ENCODE measurements at places on chromosomes 7 and 10.

- no peak for DNase-seq
These were observed 659 bp downstream of the FIGNL1 start for GRCh38 chr7:50449501-50449880.

- no peak for DNase-seq
These were observed 472.8 kb upstream of the FZD8 start for GRCh38 chr10:36114913-36115312.

DNA sequence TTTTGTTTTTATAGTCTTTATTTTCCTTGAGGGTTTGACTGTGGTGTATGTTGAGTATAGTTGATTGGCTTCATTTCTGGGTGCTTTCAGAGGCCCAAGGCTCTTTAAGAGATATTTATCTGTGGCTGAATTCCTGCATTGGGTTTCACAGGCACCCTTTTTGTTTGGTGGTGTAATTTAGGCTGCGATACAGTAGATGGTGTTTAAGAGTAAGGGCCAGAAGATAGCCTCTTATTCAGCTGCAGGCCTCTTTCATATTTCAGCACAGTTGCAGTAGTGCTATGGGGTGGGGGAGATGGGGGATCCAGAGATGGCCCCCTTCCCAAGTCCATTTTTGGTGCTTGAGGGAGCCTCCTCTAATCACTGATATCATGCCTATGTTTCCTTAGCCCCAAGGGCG is 69.7 kb downstream of the MGAM2 start:
- no peak for DNase-seq

GRCh38 chr7:601036-601594 is 81.5 kb upstream of the PDGFA start:
- no peak for DNase-seq

- no peak for DNase-seq
These were observed 311.9 kb upstream of the GNAI1 start for GRCh38 chr7:79822620-79823240.

DNA sequence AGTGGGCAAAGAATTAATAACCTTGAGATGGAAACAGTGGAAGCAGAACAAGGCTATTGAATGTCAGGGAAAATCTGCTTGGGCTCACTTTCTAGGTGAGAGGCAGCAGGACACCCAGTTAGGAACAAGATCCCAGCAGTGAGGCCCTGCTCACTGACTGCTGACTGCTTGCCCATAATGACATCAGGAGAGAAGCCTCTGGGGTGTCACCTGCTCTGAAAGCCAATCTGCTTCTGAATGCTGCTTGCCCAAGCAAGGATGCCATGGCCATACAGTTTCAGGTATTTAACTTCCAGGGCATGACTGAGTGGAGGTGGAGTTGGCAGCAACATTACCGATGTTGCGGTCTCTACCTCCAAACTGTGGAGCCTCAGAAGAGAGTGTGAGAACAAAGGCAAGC is 11.7 kb upstream of the WAPL start:
- DNase-seq = no peak

DNA sequence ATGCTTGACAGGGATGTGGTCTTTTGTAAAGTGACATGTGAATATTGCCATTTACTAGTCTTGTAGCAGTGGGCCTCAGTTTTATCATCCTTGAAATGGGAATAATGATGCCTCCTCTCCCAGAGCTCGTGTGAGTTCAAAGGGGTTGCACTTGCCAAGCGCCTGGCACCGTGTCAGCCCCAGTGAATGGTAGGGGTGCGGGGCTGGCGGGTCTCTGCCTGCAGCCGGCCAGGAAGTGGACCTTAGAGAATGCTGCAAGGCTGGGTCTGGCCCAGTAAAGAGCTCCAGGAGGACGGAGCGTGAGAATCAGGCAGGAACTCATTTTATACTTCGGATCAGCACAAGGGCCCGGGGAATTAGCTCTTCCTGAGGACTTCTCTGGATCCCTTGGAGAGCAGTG is 524.4 kb upstream of the FOXK1 start:
- DNase-seq = no peak

- no peak for DNase-seq
These were observed 164.6 kb downstream of the AUTS2 start for GRCh38 chr7:69762821-69763352.

GRCh38 chr7:87420173-87420572 is 55.3 kb downstream of the ABCB4 start:
- no peak for DNase-seq

GRCh38 chr10:96255549-96256333 is 15.6 kb downstream of the BLNK start:
- DNase-seq = no peak

GRCh38 chr7:24732646-24733413 is 24.4 kb downstream of the GSDME start:
- DNase-seq = no peak

- no peak for DNase-seq
These were observed 117.9 kb downstream of the NPY start for GRCh38 chr7:24401628-24402593.

DNA sequence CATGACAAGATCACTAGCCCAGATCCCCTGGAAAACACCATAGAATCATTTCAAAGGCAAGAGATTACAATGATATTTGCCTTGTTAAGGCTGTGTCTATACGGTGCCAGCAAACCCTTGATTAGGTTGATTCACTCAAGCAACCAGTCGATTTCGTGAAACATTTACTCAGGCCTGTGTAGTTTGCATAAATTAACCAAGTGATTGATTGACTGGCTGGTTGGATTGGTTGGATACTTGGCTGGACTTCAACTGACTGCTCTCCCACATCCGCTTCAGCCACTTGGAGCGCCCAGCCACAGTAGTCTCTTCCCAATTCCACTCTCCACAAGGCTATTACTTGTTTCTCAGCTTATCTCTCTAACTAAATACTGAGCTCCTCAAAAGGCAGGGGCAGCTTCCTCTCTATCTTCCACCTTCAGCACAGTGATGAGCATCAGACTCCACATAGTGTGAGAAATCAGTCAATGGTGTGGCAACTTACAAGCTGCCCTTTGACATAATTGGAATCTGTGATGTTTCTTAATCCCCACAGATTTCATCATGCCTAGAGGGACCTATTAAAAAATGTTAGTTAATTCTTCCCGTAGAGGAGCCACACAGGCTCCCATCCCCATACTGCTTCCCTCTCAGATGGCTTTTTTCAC is 217.4 kb downstream of the GRM8 start:
- no peak for DNase-seq

DNA sequence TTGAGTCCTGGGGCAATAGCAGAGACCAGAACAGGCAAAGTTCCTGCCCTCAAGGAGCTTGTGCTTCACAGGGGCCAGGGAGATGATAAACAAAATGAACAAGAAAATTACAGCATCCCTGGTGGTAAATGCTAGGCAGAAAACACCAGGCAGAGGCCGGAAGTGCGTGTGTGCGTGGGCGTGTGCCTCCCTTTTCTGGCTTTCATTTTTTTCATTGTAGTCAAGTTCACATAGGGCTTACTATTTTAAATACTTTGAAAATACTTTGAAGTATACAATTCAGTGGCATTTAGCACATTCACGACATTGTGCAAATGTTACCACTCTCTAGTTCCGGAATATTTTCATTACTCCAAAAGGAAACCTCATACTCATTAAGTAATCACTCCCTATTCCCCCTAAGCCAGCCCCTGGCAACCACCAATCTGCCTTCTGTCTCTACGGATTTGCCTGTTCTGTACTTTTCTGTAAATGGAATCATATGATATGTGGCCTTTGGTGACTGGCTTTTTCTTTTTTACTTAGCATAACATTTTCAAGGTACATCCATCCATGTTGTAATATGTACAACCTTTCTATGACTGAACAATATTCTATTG is 88.1 kb upstream of the PDCD4 start:
- peak; percentile 44 for DNase-seq

DNA sequence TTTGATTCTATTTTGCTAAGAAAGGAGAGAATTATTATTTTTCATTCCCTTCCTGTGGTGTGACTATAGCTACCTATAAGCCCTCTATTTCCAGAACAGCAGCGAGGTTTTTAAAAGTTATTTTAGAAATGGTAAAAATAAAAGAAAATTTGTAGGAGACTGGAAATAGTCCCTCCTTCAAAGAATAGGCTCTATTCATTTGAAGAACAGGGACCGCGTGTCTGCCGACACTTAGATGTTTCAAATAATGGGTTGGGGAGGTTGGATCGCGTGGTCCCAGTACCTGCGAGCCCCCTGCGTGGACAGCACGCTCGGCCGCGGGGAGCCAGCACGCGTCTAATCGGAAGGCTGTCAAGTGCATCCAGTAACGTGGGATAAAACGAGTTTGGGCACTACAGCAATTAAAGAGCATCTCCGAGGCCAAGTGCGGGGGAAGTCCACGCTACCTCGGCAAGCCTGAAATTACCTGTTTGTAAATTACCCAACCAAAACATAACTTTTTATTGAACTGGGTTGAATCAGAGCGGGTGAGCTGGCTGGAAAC is 1.0 kb downstream of the CACNA2D1 start:
- no peak for DNase-seq

DNA sequence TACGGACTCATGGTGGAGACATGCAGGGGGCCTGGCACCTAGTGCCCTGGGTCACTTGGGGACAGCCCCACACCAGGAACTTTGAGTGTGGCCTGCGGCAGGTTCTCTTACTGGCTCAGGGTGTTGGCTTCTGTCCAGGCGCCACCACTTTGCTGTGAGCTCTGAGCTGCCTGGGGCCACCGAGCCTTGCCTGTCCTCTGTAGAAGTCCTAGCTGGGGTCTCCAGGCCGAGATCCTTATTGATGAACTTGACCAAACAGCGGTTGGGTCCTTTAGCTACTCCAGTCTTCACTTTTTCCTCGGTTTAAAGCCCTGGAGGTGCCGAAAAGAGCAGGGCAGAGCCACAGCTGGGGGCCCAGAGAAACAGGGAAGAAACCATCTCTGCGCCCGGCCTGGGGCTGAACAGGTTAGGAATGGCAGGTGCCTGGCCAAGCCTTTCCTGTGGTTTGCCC is 41.3 kb downstream of the ZNF467 start:
- no peak for DNase-seq

GRCh38 chr10:21135023-21135931 is 238.2 kb upstream of the NEBL start:
- no peak for DNase-seq

GRCh38 chr10:104028823-104029520 is 56.7 kb downstream of the COL17A1 start:
- DNase-seq = no peak

DNA sequence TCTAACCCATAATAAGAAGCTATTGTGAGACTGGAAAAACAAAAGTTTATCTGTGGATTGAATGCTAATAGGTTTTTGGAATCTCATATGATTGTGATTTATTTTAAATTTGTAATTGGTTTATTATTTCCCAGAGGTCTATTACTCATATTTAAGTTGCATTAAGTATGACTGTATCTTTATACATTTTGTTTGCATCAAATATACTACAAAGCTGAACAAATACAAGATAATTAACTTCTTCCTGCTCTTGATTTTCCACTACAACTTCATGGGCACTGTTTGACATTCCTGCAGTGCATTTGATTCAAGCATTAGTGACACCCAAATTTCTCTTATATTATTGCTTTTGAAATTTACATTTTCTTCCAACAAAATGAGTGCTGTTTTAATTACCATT is 303.8 kb upstream of the LRRTM3 start:
- no peak for DNase-seq

GRCh38 chr7:102864958-102865357 is 47.8 kb upstream of the LRRC17 start:
- DNase-seq = no peak

GRCh38 chr7:17814058-17814457 is 126.2 kb downstream of the SNX13 start:
- no peak for DNase-seq

DNA sequence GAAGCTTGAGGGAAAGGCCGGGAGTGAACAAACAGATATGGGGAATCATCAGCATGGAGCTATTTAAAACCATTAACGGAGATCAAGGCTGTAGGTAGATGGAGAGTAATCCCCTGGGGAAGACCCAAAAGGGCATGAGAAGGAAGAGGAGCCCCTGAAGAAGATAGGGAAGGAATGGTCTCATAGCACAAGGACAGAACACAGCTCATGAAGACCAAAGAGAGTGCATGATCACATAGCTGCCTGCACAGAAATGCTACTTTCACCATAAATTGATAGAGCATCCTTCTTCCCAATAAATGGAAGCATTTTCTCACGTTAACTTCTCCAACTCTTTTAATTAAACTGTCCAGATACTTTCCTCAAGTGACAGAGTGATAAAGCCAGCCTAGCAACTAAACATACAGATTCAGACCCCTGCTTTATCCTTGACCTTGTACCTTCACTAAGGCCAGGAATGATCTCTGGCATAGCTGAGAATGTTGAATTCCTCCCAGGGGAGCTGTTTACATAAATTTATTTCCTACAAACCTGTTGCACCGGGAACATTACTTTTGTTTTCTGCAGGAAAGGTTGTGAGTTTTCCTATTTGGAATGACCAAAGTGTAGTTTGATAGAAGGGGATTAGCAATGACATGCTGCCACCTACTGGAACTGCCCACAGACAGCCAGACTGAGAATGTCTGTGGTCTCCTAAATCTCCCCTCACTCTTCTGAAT is 110.8 kb upstream of the LRGUK start:
- DNase-seq = no peak

- no peak for DNase-seq
These were observed 33.4 kb downstream of the ADAP1 start for GRCh38 chr7:921071-921461.

DNA sequence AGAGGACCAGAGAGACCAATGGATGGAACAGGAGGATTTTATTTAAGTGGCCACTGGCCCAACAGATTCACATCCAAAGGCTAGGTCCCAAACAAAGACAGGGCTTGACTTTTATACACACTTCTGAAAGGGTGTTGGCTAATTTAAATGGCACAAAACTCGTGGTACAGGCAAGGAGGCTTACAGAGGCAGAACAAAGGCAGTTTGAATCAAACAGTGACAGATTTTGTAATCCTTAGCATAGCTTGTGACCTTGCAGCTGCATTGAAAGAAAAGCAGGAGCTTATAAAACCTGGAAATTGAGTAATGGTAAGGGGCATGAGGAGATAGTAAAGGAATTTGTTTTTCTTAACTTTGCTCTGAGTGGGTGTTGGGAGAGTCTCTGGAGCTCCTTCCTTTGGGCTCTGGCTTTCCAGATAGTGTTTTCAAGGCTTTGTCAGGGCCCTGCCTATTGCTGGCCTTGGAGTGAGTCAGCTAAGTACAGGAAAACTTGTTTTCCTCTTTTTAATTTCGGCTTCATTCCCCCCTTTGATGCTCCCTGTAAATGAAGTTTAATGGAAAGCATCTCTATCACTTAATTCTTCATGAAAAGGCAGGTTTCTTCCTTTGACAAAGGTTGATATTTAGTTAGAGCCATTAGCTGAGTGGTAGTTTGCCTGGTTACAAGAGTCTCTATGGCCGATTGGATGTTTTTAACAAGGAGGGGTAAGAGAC is 96.9 kb downstream of the TRIM24 start:
- no peak for DNase-seq

GRCh38 chr7:101239191-101239950 is 1.8 kb upstream of the CLDN15 start:
- no peak for DNase-seq

DNA sequence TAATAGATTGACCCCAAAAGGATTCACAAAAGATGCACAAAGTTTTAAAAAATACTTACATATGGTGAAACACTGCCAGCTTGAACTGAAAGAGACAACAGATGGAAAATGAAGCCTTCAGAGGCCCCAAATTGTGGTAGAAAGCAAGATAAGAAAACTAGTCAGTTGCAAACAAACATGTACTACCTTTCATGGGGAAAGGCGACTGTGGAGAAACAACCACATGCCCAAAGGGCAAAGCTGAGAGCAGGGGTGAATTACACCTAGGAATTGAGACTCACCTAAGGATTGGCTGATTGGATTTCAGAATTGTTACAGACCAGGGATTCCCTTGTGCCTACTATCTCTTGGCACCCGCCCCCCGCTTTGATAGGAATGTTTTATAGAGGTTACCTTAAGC is 13.1 kb downstream of the EPC1 start:
- DNase-seq = no peak

- no peak for DNase-seq
These were observed 53.6 kb upstream of the DYNC1I1 start for GRCh38 chr7:95718577-95719410.

All from activated CD4-positive, CD25-positive, alpha-beta regulatory T cell (primary cell).